ENCODE measurements at places on chromosomes 11 and 22.
A peak's percentile ranks its signal among the peaks of the same experiment; 100 is the strongest.

DNA sequence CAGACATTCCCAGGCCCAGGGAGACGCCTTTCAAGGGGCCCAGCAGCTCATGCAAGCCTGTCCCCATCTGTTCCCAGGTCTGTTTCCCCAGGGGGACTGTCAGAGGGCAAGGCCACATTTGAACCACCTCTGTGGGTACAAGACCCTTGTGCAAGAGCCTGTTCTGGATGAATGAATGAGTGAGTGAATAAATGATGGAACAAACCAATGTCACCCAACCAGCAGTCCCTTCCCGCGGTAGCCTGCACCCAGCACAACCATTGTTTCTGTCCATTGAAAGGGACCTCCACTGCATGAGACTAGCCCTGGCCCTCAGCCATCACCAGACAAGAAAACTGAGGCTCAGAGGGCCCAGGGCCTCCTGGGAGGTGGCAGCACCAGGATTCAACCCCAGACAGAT lies 69.7 kb upstream of the TCF20 start:
- DNase-seq = no peak

- DNase-seq = peak; percentile 65
Measured at GRCh38 chr22:21014726-21015465, at the start of gene P2RX6. Gene P2RX6, plus strand, starts transcription at chr22:21015165. Its CDS starts 10 bp downstream, at chr22:21015175.

DNA sequence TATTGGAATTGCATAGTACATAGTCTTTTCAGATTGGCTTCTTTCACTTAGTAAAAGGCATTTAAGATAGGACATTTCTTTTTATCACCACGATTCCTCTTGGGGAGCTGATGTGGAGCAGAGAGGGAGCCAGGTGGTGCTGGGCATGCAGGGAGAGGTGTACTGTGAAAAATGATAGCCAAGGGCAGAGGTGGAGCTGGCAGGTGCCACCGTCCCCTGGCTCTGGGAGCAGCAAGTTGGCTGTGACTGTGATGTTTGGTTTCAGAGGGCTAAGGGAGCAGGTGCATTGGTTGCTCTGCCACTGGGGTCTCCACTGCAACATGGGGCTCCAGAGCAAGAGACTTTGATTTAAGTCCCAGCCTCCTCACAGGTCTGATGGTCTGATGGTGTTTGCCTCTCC lies 16.5 kb downstream of the SGSM1 start:
- DNase-seq = no peak

- no peak for DNase-seq
Measured at GRCh38 chr11:11845071-11845470, 3.3 kb downstream of the USP47 start.

DNA sequence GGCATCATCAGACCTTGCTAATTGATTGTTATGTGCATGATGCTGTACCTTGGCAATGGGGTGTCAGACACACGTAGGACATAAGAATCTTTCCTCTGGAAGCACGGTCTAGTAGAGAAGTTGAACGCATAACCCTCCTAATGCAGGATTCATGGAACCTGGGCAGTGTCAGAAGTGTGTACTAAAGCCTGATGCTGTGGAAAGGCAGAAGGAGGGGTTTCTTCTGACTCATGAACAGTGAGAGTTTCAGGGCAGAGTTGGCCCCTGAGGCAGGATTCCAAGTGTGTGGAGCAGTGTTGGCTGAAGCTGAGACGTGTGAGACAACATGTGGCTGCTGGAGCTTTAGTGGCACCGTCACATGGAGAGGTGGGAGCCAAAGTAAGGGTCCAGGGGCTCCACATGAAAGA lies 3.5 kb downstream of the PANX1 start:
- DNase-seq = peak; percentile 97

GRCh38 chr22:43882122-43882767 lies 9.6 kb downstream of the PNPLA5 start:
- no peak for DNase-seq

- no peak for DNase-seq
Measured at GRCh38 chr11:86248609-86249008, 4.1 kb downstream of the EED start.

- DNase-seq = peak; percentile 74
Measured at GRCh38 chr11:110077831-110078325, 15.3 kb upstream of the ZC3H12C start.

GRCh38 chr11:61139387-61139786 lies 21.8 kb downstream of the VPS37C start:
- no peak for DNase-seq

DNA sequence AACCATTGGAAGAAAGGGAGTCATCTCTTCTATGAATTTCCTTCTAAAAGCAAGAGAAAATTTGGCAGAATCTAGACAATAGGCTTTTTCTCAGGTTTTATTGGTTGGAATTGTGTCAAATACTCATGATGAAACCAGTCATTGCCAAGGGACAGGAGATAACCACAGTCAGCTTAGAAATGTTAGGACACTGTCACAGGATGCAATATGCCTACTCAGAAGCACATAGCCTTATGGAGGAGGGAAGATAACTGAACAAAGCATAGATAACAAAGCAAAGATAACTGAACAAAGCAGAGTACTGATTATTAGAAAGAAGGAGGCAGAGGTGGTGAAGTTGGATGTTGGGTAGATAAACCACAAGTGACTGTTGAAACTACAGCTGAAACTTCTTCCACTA lies 303.5 kb upstream of the PDGFD start:
- no peak for DNase-seq

DNA sequence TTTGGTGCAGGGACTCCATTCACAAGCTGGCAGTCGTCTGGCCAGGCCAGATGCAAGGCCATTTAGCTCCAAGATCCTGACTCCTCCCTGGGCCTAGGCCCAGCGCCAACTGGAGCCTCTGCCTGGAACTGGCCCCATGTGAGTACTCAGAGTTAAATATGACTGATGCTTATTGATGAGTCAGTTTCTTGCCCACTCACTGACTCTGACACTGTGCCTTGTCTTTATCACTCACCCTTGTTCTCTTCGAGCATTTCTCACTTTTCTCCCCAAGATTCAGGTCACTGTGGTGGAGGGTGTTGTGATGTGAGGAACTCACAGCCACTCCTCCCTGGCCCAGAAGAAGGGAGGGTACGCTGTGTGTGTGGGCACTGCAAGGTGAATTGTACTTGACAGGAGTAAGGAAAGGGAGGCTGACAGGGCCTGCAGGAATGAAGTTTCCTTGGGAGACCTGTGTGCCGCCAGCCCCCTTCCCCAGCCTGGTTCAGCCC lies 23.2 kb upstream of the ST3GAL4 start:
- DNase-seq = peak; percentile 92

GRCh38 chr11:105100206-105100605 lies 39.4 kb downstream of the CARD18 start:
- DNase-seq = no peak

DNA sequence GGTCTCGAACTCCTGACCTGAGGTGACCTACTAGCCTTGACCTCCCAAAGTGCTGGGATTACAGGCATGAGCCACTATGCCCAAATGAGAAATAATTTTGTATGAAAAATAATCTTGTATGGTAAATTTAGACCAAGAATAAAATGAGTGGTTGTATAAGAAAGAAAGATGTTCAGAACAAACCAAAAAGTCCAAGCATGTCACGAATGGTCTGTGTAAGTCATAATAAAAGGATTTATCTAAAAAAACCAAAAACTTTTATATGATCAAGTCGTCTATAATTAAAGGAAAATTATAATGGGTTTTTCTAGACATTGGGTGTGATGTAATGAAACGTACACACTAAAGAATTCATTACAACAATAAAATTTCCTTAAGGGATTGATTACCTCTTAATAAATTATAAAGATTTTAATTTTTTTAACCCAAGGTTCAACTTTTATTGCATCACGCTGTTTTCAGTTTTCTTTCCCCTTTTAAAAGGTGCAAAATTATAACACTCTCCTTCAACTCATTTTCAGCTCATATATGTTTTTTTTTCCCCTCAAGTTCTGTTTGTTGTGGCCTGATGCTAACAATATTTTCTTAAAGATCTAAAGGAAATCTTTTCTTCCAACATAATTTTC lies 8.9 kb upstream of the AQP11 start:
- peak; percentile 34 for DNase-seq

DNA sequence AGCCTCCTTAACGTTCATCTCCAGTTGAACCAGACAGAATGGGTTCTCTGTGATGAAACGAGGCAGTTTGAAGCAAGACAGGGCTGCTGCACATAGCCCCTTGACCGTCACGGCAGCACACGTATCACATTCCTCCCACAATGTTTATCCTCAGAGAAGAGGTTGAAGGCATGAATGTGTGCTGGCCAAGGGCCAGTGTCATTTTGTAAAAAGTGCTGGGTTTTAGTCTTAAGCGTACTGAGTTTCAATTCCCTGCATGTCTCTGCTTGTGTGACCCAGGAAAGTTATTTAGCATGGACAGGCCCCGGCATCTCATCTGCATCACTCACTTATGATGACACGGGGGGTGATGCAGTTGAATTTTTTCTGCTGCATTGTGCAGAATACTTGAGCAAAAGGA lies 31.6 kb downstream of the TTC12 start:
- no peak for DNase-seq

GRCh38 chr11:121053244-121053643 lies 29.3 kb downstream of the TBCEL start:
- no peak for DNase-seq

GRCh38 chr11:1218256-1218787 lies 4.5 kb upstream of the MUC5B start:
- no peak for DNase-seq

- no peak for DNase-seq
Measured at GRCh38 chr11:128614026-128614425, 26.7 kb upstream of the ETS1 start.

DNA sequence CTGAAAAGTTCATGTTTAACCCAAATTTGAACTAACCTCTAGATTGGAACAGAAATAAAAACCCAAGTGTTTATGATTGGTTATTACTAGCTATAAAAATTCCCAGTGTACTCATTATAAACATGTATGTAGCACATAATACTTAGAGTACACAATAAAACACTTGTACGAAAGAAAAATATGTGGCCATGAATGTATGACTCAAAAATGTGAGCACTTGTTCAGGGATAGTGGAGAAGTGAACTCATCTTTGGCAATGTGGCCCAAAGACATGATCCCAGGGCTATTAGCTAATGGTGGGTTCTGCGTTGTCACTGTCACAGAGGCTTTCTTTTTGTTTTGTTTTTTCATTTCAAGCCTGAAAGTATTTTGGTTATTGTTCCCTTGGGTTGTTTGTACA lies 72.0 kb downstream of the PPFIBP2 start:
- DNase-seq = peak; percentile 52

GRCh38 chr11:111372538-111372937 lies 6.5 kb downstream of the POU2AF1 start:
- DNase-seq = no peak

DNA sequence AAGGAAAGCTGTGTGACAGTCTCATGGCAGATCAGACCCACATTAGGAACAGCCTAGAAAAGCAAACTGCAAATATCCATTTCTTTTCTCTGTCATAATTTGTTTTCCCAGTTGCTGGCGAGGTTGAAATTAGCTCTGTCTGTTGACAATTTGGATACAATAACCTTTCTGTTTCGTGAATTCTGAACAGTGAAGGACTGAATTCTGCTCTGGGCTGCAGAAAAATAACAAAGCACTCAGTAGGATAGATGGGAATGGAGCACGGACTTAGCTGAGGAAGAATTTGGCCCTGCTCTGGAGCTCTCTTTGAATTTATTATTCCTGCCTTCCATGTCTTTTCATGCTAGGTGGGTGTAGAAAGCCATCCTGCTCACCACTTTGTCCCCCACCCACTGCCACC lies 140.3 kb downstream of the RRAS2 start:
- DNase-seq = no peak

- DNase-seq = no peak
Measured at GRCh38 chr22:20741008-20741633, 32.8 kb upstream of the SERPIND1 start.

DNA sequence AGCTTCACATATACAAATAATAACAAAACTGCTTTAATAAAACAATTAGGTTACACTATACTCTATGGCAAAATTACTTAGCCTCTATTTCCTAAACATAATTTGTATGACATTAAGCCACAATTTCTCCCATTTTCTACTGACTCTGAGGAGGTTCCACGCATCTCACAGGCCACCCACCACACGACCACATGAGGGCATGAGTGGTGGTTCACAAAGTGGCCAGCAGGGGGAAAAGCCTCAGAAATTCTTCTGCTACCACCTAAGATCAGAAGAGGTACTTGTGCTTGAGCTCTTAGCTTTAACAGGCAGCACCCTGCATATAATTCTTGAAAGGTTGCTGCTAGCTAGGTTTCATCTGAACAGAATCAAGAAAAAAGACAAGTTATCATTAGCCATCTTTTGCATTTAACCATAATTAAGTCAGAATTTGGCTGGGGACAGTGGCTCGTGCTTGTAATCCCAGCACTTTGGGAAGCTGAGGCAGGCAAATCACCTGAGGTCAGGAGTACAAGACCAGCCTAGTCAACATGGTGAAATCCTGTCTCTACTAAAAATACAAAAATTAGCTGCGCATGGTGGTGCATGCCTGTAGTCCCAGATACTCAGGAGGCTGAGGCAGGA lies 7.7 kb downstream of the LPXN start:
- DNase-seq = peak; percentile 62

DNA sequence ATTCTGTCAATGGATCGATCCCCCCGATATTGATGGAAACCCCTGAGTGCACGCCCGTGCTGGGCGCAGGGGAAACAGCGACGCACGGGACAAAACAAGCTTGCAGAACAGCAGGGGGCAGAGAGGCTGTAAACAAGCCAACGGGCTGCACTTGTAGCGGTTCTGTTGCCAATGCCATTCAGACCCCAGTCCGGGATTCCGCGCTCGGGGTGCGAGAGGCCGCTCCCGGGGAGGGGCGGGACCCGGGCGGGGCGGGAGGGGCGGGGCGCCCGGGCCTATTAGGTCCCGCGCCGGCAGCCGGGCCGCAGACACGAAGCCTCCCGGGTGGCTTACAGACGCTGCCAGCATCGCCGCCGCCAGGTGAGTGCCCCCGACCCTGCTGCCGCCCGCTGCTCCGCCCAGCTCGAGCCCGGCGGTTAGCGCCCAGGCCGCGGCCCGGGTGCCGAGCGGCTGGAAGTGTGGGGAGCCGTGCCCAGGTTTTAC lies at the start of gene BIK:
Gene BIK (plus strand): TSS at position 307 of the 483 bp plus-strand sequence. CDS start 13,273 bp downstream, outside the sequence.
- peak; percentile 53 for DNase-seq

DNA sequence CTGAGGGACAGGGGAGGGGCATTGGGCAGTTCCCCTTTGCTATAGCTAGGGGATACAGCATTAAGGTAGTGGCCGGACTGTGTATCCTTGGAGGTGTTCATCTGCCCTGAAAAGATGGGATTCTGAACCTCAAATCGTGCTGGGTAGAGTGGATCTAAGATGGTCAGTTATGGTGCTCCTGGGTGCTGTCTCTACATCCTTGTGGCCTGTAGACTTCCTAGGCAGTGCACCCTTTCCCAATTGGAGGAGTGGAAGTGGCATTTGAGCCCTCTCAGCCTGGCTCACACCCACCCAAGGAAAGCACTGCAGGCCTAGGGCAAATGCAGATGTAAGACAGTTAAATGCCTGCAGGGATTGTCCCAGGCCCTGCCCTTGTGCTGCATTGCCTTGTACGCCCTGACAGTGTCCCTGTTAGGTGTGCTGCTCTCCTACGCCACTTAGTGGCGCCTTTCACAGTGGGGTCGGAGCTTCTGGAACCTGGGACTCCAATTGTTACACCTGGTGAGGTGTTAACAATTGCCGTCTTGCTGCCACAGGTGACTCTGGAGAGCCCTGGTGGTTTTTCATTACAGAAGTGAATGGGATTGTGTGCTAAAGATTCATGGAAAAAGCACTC lies 35.0 kb downstream of the PPFIBP2 start:
- DNase-seq = no peak

- DNase-seq = no peak
Measured at GRCh38 chr11:5235364-5236095, 1.2 kb upstream of the HBD start.

- no peak for DNase-seq
Measured at GRCh38 chr11:132026746-132027145, 656.3 kb downstream of the NTM start.

- DNase-seq = peak; percentile 79
Measured at GRCh38 chr11:4891996-4892640, 10.4 kb downstream of the OR51T1 start.

- DNase-seq = no peak
Measured at GRCh38 chr11:34226210-34226609, 120.8 kb downstream of the NAT10 start.

Data from EL (cell line).